ENCODE measurements at places on chromosomes 7 and 10.

GRCh38 chr7:92745241-92745640 lies 91.1 kb downstream of the CDK6 start:
- peaks cover 5% of the 10 kb centered on the region for H3K4me1 ChIP-seq
- no peak overlapping the region for H3K27ac ChIP-seq
- no peak overlapping the region for H3K4me3 ChIP-seq
- H3K27me3 ChIP-seq: no peaks in the 10 kb centered on the region
- no peaks in the 10 kb centered on the region for H3K36me3 ChIP-seq
- DNase-seq: no peak

DNA sequence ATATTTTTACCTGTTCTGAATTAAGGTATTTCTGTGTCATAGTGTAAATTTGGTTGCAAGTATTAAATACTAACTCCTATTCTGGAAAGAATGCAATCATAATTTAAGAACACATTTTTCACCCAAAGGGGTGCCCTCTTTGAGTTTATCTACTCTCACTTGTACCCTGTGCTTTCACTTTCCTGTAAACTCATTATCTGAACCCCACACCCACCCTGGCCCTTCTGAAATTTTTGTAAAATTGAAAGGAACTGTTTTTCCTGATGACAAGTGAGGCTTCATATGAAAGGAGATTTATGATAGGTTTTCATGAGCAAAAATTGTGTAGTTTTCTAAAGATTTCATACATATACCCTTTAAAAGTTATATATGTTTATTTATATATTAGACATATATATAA lies 134.5 kb downstream of the WNT2 start:
- H3K36me3 ChIP-seq: no peaks in the 10 kb centered on the region
- DNase-seq: no peak
- H3K27me3 ChIP-seq: no peaks in the 10 kb centered on the region

GRCh38 chr10:89543841-89544240 lies 8.4 kb upstream of the SLC16A12 start:
- DNase-seq: no peak
- no peaks in the 10 kb centered on the region for H3K4me1 ChIP-seq
- no peaks in the 10 kb centered on the region for H3K36me3 ChIP-seq
- no peak overlapping the region for H3K4me3 ChIP-seq

DNA sequence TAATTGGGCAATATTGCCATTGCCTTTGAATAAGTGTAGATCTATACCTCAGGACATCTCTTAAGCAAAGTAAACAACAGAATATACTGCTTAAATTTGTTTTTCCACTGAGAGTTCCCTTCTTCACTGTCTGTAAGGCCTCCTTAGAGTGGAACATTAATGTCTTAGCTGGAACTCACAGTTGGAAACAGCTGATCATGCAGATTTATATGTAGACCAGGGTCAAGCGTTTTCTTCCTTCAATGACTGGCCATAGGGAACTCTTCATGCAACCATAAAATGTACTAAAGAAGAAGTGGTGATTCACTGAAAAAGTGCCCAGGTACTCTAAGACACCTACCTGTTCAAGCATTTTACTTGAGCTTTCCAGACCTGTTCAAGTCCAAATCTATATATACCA lies 18.3 kb upstream of the TBX20 start:
- H3K27ac ChIP-seq: no peak overlapping the region
- H3K4me1 ChIP-seq: no peaks in the 10 kb centered on the region
- no peak for DNase-seq
- H3K27me3 ChIP-seq: no peaks in the 10 kb centered on the region
- H3K36me3 ChIP-seq: no peaks in the 10 kb centered on the region
- no peak overlapping the region for H3K4me3 ChIP-seq

GRCh38 chr7:1241603-1242255 lies 9.1 kb downstream of the UNCX start:
- H3K4me3 ChIP-seq: no peak overlapping the region
- H3K36me3 ChIP-seq: no peaks in the 10 kb centered on the region

DNA sequence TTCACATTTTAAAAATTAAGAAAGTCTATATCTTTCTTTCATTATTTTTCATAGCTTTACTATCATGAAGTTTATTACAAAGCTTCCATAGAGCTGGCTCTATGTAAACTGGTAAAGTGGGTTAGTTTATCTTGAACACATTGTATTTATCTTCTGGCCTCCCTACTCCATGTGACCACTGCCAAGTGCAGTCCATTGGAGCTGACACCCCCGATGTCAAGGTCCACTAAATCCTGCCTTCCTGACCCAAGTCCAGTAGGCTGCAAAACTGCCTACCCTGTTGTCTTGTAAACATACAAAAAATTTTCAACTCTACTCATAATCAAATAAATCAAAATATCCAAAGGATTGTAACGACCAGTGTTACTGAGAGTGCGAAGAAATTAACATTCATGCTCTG lies 10.2 kb downstream of the DNAJC12 start:
- H3K36me3 ChIP-seq: no peaks in the 10 kb centered on the region
- H3K4me3 ChIP-seq: no peak overlapping the region
- H3K27me3 ChIP-seq: no peaks in the 10 kb centered on the region

- no peak overlapping the region for H3K4me3 ChIP-seq
- H3K4me1 ChIP-seq: no peaks in the 10 kb centered on the region
- no peaks in the 10 kb centered on the region for H3K36me3 ChIP-seq
- no peak for DNase-seq
Observed at GRCh38 chr10:75043256-75044131, 68.0 kb upstream of the SAMD8 start.

DNA sequence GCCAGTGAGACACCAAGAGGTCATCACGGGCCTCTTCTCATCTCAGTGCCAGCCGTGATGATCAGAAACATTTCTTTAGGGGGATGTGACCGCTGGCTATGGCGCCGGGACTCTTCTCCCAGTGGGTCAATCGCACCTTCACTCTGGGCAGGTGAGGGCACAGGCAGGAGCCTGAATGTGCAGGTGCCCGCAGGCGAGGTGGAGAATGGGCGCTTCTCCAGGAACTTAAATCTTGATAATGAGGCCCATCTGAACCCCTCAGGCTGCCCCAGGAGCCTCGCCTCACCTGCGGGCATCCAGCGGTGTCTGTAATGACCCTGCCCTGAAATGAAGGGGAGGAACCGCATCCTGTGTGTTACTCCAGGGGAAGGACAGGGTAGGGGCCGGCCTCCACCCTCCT lies 204.7 kb downstream of the ADARB2 start:
- H3K36me3 ChIP-seq: no peaks in the 10 kb centered on the region
- no peak overlapping the region for H3K4me3 ChIP-seq
- H3K27me3 ChIP-seq: no peaks in the 10 kb centered on the region
- H3K27ac ChIP-seq: no peak overlapping the region
- H3K4me1 ChIP-seq: no peaks in the 10 kb centered on the region
- DNase-seq: no peak

DNA sequence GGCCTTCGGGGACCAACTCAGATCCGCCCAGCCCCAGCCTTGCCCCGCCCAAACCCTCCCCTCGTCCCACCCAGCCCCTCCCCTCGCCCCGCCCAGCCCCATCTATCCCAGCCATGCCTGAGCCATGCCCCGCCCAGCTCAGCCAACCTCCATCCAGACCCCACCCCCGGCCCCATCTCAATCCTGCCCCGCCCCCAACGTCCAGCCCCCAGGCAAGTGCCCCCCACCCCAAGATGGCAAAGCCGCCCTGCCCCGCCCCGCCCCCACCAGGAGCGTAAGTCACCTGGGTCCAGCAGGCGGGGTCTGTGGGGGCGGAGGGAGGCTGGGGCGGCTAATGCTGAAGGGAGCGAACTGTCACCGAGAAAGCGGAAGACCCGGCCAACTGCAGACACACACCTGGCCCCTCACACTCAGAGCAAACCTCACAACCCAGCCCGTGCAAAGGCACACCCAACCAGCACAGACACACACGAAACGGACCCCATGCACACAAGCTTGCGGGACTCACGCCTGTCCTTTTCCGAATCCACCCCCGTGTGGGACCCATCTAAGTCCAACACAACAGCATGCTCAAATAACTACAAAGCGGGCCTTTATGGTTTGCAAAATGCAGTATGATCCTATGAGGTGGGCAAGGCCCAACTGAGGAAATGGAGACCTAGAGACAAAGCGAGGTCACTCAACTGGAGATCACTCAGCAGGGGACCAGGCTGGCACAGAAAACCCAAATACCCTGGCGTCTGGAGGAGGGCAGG lies 11.5 kb upstream of the OGA start:
- DNase-seq: peak; percentile 62
- no peaks in the 10 kb centered on the region for H3K27me3 ChIP-seq
- peak overlapping the region; percentile 33 for H3K27ac ChIP-seq
- peaks cover 9% of the 10 kb centered on the region for H3K4me1 ChIP-seq
- H3K36me3 ChIP-seq: no peaks in the 10 kb centered on the region

- no peaks in the 10 kb centered on the region for H3K4me1 ChIP-seq
- H3K27me3 ChIP-seq: no peaks in the 10 kb centered on the region
- H3K36me3 ChIP-seq: no peaks in the 10 kb centered on the region
- no peak for DNase-seq
- H3K27ac ChIP-seq: no peak overlapping the region
- no peak overlapping the region for H3K4me3 ChIP-seq
Observed at GRCh38 chr7:28686418-28686800, 271.7 kb downstream of the TRIL start.

DNA sequence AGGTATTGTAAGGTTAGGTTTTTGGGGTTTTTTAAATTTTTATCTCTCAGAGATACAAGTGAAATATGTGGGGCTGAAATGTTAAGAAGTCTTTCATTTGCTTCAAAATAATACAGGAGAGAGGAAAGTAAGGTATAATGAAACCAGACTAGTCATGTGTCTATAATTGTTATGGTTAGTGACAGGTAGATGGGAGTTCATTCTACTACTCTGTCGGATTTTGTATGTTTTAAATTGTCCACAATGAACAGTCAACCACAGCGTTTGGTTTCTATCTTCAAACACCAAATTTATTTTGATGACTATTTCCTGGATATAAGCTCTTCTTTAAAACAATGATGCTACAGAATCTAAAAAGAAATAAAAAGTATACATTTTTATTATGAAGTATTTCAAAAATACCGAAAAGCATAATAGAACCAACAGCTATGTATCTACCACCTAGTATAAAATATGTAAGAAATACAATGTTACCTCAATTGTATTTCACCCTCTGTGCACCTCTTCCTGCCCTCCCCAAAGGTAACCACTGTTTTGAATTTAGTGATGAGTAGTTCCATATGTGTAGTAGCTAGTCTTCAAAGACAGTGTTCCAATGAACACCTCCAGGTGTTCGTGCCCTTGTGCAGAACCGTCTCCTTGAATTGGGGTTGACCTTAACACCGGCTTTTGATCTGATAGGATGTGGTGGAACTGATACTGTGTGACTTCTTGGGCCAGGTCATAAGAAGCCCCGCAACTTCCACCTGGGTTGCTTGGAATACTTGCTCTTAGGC lies 74.8 kb upstream of the CDK1 start:
- H3K27me3 ChIP-seq: no peaks in the 10 kb centered on the region
- DNase-seq: no peak
- H3K4me3 ChIP-seq: no peak overlapping the region
- H3K27ac ChIP-seq: no peak overlapping the region

- H3K27me3 ChIP-seq: no peaks in the 10 kb centered on the region
- H3K27ac ChIP-seq: no peak overlapping the region
- DNase-seq: no peak
- H3K36me3 ChIP-seq: no peaks in the 10 kb centered on the region
- H3K4me1 ChIP-seq: no peaks in the 10 kb centered on the region
Observed at GRCh38 chr10:126611303-126611702, 59.2 kb downstream of the C10orf90 start.

GRCh38 chr10:71217266-71218045 lies 5.1 kb downstream of the UNC5B start:
- H3K27ac ChIP-seq: no peak overlapping the region
- peaks cover 50% of the 10 kb centered on the region for H3K27me3 ChIP-seq
- H3K4me1 ChIP-seq: no peaks in the 10 kb centered on the region
- no peaks in the 10 kb centered on the region for H3K36me3 ChIP-seq

DNA sequence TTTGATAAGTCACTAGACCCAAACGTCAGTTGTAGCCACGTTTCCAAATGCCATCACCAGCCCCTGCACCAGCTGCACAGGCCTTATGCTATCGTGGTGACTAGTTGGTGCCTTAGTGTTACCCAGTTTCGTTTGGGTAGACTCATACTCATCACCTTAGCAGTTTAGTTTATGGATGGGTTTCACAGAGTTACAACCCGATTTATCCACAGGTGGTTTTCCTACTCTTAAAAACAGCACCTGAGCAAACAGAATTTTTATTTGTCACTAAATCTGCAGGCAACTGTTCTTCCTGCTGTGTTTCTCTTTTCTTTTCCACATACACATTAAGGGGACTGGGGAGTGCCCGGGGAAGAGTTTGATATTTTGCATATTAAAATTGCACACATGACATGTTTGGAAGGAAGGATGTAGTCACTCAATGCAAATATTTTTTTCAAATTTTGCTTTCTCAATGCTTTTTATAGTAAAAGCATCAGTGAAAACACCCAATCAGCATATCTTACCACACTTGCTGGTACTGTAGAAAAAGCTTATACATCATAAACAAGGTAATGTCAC lies 41.6 kb downstream of the PDSS1 start:
- peak; percentile 89 for DNase-seq
- H3K36me3 ChIP-seq: peaks cover 12% of the 10 kb centered on the region
- H3K4me1 ChIP-seq: peaks cover 25% of the 10 kb centered on the region
- peak overlapping the region; percentile 89 for H3K27ac ChIP-seq

DNA sequence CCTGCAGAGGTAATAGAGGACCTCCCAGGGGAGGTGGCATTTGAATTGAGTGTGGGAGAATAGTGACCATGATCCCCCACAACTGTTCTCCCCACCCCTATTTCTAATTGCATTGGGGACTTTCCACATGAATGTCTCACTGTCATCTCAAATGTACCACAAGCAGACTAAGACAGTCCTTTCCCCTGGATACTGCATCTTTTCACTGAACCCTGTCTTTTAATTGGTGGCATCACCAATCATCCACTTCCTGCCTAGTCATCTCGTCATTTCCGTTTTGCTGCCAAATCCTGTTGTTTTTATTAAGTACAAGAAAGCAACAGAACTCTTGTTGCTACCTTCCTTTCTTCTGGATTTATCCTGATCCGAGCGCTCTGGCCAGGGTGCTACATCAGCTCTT lies 120.3 kb downstream of the NRP1 start:
- H3K36me3 ChIP-seq: no peaks in the 10 kb centered on the region
- DNase-seq: no peak
- H3K27me3 ChIP-seq: no peaks in the 10 kb centered on the region
- H3K27ac ChIP-seq: no peak overlapping the region
- H3K4me1 ChIP-seq: no peaks in the 10 kb centered on the region

DNA sequence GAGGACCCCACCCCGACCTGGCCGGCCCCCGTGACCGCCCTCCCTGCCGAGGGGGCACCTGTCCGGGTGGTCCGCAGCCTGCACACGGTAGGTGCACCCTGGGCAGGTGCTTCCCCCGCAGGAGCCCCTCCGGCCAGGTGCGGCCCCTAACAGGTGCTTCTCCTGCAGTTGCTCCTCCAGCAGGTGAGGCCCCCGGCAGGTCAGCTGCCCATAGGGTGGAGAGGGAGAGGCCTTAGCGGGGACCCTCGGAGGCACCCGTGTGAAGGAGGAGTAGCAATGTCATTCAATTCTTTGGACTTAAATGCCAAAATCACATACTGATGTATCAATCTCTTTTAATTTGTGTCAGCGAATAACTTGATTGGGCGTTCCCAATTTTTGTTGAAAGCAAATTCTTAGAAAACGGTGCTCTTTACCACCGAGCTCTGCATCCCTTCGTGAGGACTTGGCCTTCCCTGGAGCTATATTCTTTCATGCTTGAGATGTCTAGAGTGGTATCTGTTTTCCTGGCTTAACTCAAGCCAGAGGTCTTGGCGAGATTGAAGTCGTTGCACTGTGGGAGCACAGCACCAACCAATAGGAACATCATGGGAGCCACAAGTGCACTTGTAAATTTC lies 738 bp upstream of the NCAPG2 start:
- H3K27me3 ChIP-seq: no peaks in the 10 kb centered on the region
- peak; percentile 27 for DNase-seq
- peaks cover under 1% of the 10 kb centered on the region for H3K36me3 ChIP-seq
- H3K4me3 ChIP-seq: peak overlapping the region; percentile 98
- peak overlapping the region; percentile 51 for H3K27ac ChIP-seq
- H3K4me1 ChIP-seq: peaks cover 17% of the 10 kb centered on the region

Measured in MM.1S (cell line).